Muscle of arm (tissue), 14 donors: ENCODE measurements at places on chromosomes 12 and 14. TPM values are rescaled to one million over a fixed set of nuclear protein-coding genes. Genes with fewer than 3 reads are reported as not detected.

DNA sequence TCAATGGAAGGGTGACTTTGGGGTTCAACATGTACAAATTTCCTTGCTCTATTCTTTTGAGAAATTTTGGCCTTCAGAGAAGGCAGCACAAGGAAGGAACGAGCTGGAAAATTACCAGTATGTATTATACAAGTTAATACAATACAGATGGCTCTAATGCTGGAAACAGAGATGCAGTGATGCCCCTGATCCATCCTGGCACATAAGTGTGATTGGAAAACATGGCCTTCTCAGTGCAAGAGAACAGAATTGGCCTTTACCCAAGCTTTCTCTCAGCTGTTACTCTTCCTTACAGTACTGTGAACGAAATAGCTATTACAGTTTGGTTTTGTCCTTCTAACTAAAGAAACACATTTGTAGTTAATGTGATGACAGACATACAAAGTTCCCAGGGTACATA, 102.5 kb upstream of the GPHB5 start:
- no peak for DNase-seq

DNA sequence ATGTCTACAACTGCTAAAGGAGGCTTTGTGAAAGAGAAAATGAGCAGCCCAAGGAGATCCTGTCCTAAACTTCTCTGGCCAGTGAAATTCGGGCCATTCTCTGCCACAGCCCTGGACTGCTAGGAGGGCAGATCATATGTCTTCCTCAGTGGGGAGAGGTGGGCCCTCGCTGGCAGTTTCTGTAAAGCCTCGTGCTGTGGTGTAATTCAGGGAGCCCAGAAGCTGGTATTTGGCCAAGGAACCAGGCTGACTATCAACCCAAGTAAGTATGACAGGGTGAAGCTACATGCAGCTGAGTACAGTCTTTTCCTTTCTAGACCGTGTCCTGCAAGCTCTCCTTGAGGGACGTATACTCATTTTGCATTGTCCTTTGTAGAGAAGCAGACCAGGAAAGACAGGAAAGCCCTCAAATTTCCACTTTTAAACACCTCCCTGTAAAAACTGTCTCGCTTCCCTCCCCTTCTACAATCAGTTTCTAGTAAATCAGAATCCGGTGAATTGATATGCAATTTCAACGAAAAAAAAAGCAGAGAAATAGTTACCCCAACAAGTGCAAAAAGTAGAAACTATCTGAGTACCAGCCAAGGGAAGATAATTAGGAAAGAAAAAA, 106.8 kb downstream of the DAD1 start:
- no peak for DNase-seq

LRCOL1 gene
- 0.52 TPM for polyA plus RNA-seq

DNA sequence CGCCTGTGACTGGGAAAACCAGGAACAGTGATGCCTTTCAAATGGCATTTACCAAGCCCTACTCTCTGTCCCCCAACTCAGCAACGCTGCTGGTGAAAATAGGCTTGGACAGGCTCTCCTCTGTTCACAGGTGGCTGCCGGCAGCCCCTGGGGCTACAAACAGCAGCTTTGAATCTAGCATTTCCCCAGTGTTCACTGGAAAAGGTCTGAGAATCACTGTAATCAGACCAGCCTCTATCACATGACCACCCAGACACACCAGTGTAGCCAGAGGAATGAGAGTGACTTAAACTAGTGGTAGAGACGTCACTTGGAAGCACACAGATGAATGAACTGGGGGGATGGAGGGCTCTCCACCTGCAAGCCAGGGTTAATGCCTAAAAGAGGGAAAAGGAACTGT, 151.8 kb downstream of the FOXN3 start:
- DNase-seq: no peak

- no peak for DNase-seq
Measured at GRCh38 chr14:40870252-40870651, 736.4 kb upstream of the LRFN5 start.

RNU4-1 gene
- polyA plus RNA-seq: not detected

DNA sequence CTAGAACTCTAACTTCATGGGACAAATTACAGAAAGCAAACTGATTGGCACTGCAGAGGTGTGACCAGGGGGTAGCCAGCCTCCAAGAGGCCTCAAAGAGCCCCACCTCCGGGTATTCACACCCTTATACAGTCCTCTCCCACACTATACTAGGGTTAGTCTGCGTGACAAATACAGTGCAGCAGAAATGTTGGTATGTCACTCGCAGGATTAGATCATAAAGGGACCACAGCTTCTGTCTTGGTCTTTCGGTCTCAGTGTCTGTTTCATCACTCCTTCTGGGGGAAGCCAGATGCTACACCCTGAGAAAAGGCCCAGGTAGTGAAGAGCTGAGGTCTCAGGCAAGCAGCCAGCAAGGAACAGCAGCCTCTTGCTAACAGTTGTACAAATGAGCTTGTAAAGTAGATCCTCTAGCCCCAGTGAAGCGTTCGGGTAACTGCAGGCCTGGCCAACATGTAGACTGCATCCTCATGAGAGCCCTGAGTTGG, 68.9 kb upstream of the SAV1 start:
- no peak for DNase-seq

DNA sequence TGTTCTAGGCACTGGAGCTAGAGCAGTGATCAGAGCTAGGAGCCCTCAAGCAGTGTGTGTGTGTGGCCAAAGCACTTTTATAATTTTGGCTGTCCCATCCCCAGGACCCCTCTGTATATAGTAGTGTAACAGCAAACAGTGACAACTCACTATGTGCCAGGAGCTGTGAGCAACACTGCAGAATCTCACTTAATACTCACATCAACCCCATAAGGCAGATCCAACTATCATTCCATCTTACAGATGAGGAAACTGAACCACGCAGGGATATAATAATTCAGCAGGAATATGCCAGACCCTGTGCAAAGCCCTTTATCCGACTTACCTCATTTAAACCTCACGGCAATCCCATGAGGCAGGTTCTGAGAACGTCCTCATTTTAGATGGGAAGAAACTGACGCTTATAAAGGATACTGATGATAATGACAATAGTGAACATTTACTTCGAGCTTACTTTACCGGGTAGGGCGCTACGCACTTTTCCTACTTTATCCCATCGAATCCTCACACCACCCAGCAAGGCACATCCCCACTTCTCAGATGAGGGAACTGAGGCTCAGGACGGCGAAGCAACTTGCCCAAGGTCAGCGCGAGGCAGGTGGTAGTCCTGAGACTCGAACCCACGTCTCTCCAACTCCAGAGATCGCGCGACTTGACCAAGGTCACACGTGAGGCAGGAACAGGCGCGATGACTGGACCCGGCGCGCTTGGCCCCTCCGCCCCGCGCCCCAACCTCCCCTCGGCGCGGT, 687 bp downstream of the RAB35 start:
- DNase-seq: no peak

ACOT6 gene
- polyA plus RNA-seq: not detected

RHOJ gene
- 21.8 TPM for polyA plus RNA-seq

DNA sequence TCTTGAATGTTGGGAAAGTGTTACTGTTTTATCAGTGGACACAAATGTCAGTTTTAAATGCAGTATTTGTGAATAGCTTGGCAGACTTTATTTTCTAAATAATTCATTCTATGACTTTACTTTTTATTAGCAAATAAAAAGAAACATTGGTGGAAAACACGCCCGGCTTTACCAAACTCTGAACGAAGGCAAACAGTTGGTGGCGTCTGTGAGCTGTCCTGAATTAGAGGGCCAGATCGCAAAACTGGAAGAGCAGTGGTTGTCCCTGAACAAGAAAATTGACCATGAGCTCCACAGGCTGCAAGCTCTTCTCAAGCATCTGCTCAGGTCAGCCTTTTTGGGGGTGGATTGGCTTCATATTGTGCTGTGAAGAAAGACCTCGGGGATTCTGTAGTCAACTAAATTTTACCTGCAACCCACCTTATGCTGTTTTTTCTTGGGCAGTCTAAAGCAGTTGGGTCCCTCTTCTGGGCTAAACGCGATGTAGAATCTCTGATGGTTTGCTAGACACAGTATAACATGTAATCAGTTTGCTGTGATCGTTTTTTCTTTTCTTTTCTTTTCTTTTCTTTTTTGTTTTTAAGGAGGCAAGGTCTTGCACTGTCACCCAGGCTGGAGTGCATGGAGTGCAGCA, 156.4 kb downstream of the ESR2 start:
- DNase-seq: no peak

ACSM4 gene
- 0.17 TPM for polyA plus RNA-seq

GRCh38 chr14:41073544-41073943, 533.1 kb upstream of the LRFN5 start:
- DNase-seq: no peak

- no peak for DNase-seq
Measured at GRCh38 chr14:89908712-89909450, 45.6 kb downstream of the EFCAB11 start.
